ENCODE measurements at places on chromosomes 16 and 17.

GRCh38 chr17:19285213-19285900, 48.2 kb downstream of the EPN2 start:
- no peak for DNase-seq

- DNase-seq = no peak
These were observed 83.0 kb downstream of the SHISA6 start for GRCh38 chr17:11324021-11324420.

DNA sequence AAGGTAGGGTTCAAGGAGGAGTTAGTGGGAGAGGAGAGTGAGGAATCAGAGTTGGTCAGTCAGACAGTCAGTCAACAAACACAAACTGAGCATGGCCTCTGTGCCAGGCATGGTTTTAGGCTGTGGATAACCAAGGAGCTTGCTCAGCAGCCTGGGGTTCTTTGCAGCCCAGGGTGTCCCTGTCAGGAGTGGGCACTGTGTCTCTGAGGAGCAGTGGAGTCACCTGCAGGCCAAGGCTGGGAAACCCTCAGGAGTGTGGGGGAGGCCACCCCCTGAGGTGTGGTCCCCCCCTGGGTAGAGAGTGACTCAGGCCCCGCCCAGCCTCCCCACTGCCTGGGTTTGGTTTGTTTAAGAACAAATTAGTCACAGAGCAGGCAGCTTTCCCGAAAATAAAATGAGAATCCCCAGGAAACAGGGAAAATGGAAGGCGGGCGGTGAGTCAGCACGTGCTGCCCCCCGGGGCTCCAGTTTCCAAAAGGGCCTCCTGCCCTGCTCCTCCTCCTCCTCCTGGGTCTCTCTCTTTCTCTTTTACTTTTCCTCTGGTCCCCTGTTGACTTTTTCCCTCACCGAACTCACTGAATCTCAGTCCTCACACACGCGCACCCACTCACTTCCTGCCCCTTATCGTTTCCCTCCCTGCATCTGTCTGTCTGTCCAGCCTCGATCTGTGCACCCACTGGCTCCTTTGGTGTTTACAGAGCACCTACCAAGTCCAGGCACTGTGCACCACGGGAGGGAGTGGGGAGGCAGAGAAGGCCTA, 44.3 kb downstream of the SOCS3 start:
- DNase-seq = peak; percentile 25

- DNase-seq = no peak
These were observed 28.6 kb downstream of the C16orf74 start for GRCh38 chr16:85722128-85722893.

- no peak for DNase-seq
These were observed 572 bp downstream of the KSR1 start for GRCh38 chr17:27456681-27457359.

DNA sequence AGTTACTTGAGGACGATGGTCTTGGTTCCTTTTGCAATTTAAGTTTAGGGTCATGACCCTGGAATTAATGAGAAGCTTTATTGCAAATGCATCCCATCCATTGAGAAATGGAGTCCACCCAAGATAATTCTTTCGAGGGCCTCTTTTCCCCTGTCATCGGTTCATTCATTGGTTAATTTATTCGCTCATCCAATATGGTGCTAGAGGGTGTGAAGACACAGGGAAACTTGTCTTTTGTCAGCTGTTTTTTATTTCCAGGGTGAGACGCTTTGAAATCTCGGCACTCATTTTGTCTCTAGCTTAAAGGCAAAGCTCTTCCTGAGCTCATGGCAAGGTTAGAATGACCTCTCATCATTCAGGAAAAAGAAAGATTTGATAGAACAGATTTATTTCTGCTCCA, 464.2 kb upstream of the EEF2KMT start:
- DNase-seq = no peak

GRCh38 chr16:49274591-49274990, 7.0 kb downstream of the CBLN1 start:
- DNase-seq = no peak

DNA sequence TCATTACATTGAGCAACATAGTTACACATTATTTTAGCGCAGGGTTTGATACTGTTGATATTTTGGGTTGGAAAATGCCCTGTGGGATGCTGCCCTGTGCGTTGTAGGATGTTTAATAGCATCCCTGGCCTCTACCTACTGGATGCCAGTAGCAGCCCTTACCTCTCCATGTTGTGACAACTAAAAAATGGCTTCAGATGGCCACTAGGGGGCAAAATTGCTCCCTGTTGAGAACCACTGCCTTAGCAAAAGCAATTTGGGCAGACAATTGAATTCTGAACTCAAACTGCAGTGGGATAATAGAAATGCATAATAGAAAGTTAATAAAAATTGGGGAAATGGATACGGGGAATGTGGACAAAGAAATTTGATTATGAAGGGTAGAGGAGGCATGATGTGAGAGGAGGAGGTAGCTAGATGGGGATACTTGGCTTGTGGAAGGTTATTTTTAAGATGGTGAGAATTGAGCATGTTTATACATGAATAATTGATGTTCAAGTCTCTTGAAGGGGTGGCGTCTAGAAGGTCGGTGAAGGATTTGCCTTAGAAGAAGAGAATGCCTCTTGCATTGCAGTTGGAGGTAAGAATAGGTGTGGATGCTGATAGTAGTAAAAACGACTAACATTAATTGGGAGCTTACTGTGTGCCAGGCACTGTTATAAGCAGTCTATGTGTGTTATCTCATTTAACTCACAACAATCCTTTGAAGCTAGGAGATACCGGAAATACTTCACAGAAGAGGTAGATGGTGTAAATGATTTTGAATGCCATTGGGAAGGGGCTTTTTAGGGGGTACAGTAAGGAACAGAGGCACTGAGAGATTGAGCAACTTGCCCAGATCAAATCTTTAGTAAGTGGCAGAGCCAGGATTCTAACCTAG, 19.0 kb downstream of the HEATR9 start:
- peak; percentile 78 for DNase-seq

- no peak for DNase-seq
These were observed 27.1 kb downstream of the ERN1 start for GRCh38 chr17:64102627-64103390.

- DNase-seq = peak; percentile 89
These were observed 1.3 kb upstream of the HIC1 start for GRCh38 chr17:2053380-2054261.

DNA sequence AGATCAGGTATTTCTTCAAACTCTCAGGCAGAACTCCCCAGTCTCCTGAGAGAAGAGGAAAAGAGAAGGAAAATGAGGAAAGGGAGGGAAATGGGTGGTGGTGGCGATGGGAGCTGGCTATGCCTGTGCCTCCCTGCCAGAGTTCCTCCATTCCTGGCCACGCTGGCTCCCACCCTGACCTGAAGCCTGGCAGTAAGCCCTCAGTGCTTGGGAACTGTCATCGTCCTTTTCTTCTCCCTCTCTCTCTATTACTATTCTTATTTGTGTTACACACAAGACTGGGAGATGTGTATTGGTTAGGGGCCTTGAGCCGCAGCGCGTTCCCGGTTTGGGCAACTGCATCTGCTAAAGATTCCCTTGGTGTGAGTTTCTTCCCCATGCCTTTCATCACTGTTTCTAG, 44.6 kb downstream of the GOSR1 start:
- no peak for DNase-seq

DNA sequence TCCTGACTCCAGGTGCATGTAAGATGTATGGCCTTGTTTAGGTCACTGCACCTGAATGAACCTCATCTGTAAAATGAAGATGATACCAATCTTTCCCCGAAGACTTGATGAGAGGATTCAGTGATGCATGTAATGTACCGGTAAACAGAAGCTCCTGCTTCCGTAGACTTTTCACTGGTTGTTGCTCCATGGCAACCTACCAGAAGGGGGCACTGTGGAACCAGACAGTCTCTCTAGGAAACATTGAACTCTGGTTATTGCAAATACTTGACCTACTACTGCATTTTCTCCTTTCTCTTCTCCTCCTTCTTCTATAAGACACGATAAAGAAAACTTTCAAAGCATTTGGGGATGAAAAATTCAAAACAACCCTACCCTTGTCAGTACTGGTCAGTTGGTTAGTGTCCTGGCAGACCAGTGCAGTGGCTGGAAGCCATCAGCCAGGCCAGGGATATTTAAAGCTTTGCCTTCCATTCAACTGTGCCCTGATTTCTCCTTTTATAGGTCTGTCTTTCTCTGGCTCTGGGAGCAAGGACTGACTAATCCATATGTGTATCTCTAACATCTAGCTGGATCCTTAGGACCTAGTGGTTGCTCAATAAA, 667.4 kb upstream of the SALL1 start:
- no peak for DNase-seq

DNA sequence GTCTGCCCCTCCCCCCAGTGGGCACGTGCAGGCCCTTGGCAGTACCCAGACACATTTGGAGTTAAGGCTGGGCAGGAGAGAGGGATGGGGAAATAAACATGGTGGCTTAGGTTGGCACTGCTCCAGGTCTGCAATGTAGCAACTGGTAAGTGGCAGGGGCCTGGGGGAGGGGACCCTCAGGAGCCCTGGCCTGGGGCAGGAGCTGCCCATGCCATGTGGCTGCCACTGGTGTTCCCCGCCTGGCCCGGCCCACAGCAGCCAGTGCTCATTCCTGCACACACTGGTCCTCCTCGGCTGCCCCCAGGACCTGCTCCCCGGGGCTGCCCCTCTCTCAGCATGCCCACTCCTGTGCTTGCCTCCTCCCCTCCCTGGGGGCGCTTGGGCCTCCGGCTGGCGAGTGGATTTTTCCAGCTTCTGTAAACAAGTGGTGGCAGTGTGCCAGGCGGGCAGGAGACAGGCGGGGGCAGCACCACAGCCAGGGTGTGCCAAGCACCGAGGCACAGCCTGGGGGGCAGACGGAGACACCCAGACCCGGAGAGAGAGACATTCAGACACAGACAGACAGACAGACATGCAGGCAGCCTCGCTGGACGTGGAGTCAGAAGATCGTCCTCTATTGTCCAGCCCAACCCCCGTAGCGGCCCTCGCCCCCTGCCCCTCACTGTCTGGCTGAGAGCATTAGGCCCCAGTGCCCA, 9.4 kb downstream of the THRA start:
- DNase-seq = no peak

GRCh38 chr16:12535535-12536411, 267.9 kb downstream of the CPPED1 start:
- peak; percentile 28 for DNase-seq

DNA sequence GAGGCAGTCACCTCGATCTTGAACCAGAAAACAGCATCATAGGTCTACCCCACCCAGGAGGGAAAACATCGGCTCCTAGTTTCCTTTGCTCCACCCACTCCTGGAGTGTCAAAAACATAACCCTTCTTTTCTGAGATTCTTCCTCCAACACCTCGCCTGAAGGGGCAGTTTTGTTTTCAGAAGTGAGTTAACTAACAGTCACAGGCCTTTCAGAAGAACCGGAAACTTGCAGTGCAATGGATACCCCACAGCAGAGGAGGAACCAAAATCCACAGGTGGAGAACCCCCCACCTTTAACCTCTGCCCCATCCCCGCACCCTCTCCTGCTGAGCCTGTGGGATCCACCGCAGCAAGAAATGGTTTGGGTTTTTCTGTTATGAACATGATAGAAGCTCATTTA, 7.8 kb upstream of the TEX2 start:
- DNase-seq = no peak

- no peak for DNase-seq
These were observed 15.6 kb downstream of the MAP2K3 start for GRCh38 chr17:21299981-21300600.

GRCh38 chr17:32877164-32877764, 340 bp upstream of the MYO1D start:
- DNase-seq = peak; percentile 93

DNA sequence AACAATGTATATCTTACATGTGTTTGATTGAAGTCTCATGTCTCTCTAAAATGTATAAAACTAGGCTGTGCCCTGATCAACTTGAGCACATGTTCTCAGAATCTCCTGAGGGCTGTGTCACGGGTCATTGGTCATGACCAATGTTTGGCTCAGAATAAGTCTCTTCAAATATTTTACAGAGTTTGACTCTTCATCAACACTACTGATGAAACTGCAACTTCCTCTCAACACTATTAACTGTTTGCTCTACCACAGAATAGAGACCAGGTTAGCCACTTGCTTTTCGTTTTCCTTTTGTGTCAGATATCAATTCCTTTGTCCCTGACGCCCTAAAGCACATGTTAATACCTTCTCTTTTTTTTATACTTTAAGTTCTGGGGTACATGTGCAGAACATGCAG, 358.1 kb downstream of the CDH8 start:
- no peak for DNase-seq

- DNase-seq = no peak
These were observed 68.7 kb downstream of the BANP start for GRCh38 chr16:88019821-88020515.

GRCh38 chr17:57508671-57509070, 236.4 kb downstream of the CCDC182 start:
- DNase-seq = no peak

DNA sequence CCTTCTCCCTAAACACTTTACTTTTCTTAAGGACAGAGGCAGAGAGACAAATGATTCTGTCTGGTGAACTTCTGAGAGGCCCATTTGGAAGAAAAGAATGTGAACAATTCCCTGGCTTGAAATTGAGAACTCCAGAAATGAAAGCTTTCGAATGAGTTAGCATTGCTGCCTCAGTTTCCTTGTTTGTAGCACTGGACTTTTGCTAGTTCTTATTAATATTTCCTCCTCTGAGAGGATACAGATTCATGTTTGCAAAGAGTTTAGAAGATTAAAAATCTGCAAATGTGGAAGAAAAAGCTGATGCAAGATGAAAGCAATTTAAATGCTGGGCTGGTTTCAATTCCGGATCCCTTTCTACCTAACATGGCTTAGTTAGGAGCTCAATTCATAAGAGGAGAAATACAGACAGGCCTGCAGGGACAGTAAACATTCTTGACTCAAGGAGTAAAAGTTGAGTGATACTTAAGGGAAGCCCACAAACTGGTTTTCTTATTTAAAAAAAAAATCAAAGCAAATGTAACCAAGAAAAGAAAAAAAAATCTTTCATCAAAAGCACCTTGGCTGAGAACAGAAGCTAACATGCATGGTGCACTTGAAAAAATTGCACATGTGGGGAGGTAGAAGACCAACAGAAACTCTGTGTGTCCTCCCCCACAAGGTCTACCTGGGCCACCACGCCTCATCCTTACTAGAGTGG, 27.1 kb downstream of the HNF1B start:
- no peak for DNase-seq

- no peak for DNase-seq
These were observed at the start of gene ANKS4B for GRCh38 chr16:21233521-21234150. Gene ANKS4B, plus strand, starts transcription at chr16:21233699. Its CDS starts 39 bp downstream, at chr16:21233738.

DNA sequence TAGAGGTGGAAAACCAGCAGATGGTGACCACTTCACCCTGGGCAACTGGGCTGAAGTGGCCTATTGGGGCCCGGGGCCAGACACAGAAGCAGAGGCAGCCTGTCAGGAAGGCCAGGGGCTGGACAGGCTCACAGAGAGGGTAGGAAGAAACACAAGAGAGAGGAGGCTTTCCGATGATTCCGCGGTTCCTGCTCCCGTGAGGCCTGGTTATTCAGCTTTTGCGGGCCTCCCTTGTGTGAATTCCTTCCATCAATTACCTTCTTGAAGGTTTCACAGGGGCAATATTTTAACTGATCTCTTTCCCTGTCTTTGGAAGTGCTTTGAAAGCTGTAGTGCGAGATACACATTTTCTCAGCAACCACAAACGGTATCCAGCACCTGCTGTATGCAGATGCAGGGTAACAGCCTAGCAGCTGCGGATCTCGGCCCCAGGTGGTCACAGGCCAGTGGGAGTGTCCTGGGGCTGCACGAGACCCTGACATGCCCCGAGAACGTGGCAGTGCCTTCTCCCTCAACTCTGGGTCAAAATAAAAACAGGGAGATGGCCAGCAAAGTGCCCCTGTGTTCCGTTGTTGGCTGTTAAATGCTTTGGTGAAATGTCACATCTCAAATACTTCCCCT, 11.6 kb upstream of the CMIP start:
- DNase-seq = no peak
